ENCODE measurements at places on chromosomes 12 and 14.

DNA sequence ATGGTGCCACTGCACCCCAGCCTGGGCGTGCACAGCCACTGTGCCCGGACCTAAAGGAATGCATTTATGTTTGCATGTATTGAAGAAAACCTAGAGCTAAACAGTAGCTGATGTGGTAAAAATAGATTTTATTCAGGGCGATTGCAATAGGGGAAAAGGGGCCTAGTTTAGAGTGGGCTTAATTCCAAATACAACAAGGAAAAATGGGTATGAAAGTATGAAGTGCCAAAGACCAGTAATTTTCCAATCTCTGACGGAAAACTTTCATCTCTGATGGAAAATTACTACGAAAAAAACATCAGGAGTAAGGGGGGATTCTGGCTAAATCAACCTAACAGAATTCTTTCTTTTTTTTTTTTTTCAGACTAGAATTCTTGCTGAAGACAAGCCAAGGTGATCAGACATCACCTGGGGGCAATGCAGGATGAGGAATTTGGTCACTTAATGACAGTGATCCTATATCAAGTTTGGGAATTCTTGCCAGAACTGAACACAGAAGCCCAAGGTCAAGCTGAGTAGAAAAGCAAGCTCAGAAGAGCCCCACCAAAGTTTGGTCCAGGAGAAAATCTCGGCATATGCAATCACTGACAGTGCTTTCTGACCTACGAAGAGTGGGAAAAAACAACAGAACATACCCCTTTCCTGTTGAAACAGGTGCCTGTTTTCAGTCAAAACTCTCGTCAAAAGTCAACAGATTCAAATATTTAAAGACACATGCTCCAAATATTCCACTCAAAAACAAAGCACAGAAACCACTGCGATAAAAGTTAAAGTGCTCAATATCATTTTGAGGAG is 13.7 kb upstream of the APOBEC1 start:
- DNase-seq, result no peak

DNA sequence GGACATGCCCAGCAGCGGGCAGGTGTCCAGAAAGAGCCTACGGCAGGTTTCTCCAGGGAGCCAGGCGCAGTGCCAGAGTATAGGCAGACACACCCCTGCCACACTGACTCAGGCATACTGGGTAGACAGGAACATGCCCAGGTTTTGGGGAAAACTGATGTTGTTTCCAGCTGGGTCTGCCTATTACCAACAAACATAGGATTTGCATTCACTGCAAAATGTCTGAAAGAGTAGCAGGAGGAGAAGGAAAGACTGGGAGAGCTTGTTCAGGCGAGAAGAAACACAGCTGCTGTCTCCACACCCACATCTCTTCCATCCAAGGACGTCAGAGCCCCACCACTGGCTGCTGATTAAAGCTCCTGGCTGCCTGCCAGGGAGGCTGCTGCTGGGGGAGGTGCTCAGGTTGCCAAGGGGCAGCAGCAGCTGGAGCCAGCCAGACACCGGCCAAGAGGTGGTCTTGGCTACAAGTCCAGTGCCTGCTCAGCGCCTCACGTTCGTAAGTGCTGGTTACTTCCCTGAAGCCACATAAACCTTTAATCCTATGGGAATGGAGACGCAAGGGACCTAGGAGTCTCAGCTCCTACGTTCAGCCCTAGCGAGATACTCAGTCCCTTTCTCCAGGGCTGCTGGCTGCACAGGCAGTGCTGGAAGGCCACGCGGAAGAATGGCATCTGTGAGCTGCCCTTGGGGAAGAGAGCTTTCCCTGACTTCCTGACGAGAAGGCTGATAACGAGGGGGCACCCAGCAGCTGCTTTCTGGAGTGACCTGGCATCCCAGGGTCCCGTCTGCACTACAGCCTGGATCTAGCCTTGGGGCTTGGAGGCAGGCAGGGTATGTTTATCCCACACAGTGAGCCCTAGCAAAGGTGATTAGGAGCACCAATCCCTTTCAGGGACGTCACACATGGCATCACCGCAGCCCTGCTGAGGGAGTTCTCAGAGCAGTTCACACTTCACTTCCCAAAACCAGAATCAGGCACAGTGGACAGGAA is 58.1 kb downstream of the PLEKHG3 start:
- peak; percentile 98 for DNase-seq

GRCh38 chr12:124568431-124569374 is 1.3 kb upstream of the NCOR2 start:
- DNase-seq, result peak; percentile 93

- DNase-seq, result no peak
Observed at GRCh38 chr14:89792489-89793366, 161.8 kb downstream of the EFCAB11 start.

GRCh38 chr12:89421092-89421835 is 69.0 kb upstream of the DUSP6 start:
- DNase-seq, result peak; percentile 91

DNA sequence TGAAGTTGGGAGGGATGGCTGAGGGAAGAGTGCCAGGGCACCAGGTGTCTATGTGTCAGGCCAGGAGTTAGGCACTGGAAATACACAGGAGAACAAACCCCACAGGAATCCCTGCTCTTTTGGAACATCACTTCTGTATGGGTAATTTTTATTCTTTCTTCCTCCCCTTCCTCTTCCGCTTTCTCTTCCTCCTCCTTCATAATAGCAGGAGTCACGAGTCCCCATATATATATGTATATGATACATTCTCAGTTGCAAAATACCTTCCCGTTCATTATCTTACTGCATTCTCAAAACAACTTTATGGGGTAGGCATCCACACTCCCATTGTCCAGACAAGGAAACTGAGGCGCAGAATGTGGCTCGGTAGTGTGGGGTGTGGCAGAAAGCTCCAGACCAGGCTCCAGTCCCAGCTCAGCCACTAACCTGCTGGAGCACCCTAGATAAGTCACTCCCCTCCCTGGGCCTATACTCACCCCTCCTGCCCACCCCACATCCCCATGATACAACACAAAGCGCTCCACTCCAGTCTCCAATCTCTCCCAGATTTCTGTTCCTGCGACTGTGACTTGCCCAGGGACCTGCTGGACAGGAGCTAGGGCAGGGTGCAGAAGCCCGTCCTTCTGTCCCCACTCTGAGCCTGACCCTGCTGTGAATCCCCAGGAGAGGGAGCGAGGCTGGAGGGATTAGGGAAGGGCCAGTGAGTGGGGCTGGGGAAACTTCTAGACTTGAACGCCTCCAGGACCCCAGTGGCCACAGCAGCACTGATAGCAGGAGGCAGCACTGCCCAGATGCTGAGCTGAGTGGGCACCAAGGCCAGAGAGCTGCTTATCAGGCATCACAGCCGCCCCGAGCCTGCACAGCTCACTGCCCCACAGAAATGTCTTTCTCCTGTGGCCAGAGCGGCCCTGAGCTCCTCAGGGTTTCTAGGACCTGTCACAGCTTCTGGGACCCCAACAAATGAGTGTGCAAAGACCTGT is 1.4 kb upstream of the AQP2 start:
- no peak for DNase-seq

DNA sequence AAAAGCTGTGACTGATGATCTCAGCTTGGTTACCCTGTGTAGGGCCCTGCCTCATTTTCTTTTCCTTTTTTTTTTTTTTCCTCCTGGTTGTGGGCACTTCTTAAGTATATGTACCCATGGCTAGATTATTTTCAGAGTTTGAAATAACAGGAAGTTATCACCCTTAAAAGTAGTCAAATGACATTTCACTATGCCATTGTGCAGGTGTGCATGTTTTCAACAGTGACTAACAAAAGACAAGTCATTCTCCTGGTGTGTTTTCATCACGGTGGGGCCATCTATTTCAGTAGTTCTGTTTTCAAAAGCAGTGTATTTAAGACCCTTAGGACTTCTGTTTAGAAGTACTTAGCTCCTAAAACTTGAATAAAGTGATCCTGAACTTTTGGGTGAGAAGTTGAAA is 15.0 kb downstream of the GABARAPL1 start:
- no peak for DNase-seq

DNA sequence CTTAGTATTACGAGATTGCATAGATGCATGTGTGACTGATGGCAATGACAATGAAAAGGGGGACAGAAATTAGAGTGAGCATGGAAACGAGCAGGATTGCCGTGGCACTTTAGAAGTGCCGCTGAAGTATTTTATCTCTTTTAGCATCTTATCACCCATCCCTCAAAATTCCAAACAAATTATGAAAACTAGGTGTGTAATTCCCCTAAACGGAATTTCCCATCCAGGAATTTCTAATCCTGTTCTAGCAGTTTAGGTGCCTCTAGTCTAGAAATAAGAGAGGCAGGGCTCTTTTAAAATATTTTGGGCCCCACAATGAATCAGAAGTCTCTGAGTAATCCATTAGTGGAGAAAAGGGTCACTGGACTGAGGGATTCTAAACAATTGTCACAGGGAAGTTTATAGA is 947 bp downstream of the TMEM52B start:
- no peak for DNase-seq

DNA sequence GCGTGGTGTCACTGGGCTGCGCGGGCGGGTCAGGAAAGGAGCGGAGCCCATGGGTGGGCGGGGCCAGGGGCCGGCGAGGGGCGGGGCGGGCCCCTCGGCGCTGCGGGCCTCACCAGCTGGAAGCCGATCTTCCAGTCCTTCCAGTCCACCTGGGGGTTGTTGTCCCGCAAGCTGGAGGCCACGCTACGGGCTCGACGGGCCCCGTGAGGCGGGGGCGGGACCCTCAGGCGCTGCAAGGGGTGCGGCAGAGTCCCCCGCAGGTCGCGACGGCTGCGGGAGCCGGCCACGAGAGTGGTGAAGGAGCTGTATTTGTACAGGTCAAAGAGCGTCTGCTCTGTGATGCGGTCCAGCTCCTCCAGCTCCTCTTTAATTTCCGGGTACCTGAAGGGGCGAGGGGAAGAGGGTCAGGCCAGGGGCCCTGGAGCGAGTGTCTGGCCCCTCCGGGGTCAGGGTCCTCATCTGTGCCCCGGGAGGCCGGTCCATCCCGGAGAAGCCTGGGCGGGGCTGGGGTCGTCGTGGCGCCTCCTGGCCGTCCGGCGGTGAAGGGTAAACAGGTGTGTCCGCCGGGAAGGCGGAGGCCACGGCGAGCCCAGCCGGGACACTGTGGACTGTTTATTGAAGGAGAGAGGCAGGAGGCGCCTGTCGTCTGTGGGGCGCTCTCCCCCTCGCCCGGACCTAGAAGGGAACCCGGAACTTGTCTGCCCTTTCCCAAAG is 11.9 kb downstream of the SCNN1A start:
- peak; percentile 19 for DNase-seq

DNA sequence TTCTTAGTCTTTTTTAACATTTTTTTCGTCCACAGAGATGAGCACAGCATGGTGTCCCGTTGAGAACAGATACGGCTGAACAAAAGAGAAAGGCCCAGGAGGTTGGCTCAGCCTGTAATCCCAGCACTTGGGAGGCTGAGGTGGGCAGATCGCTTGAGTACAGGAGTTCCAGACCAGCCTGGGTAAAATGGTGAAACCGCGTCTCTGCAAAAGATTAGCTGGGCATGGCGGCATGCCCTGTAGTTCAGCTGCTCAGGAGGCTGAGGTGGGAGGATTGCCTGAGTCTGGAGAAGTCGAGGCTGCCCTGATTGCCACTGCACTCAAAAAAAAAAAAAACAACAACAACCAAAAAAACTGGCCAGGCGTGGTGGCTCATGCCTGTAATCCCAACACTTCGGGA is 5.9 kb upstream of the EP400 start:
- no peak for DNase-seq

DNA sequence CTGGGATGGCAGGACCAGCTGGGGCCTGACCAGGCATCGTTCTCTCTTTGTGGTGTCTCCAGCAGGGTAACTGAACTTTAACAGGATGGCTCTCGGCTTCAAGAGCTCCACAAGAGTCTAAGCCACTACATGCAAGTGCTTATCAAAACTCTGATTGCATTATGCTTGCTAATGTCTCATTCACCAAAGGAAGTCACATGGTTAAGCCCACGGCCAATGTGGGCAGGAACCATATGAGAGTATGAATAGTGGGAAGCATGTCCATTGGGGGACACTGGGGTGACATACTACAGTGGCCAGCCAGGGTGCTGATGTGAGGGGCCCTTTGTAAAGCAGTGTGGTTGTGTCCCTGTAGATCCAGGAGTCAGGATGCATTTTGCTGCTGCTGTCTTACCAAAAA is 35.0 kb upstream of the KCNA5 start:
- no peak for DNase-seq

DNA sequence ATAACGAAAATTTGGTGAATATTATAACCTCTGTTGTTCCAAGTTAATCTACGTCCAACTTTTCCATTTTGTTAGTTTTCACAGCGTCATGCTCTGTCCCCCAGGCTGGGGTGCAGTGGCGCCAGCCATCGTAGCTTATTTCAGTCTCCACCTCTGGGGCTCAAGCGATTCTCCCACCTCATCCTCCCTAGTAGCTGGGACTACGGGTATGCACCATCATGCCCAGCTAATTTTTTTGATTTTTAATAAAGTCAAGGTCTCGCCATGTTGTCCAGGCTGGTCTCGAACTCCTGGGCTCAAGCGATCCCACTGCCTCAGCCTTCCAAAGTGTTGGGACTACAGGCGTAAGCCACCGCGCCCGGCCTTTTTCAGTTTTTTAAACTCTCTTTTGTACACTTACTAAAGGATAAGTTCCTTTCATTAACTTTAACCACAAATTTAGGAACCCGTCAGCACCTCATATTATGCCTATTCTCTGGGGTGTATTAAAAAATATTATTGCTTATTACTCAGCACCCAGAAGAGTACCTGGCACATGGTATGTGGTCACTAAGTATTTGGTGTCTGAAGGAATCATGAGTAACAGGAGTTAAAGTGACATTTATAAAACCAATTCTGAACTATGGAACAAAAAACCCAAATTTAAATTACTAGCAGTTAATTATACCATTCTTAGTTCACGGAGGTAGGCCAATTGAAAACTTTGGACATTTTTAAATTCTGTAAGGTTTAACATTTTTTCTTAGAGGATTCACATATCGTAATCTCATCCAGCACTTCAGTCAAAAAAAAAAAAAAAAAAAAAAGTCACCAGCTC is 925 bp upstream of the MIPOL1 start:
- no peak for DNase-seq

GRCh38 chr12:29763301-29763683 is 20.4 kb downstream of the TMTC1 start:
- peak; percentile 89 for DNase-seq

- DNase-seq, result no peak
Observed at GRCh38 chr12:50803230-50803875, 39.4 kb upstream of the TMPRSS12 start.

DNA sequence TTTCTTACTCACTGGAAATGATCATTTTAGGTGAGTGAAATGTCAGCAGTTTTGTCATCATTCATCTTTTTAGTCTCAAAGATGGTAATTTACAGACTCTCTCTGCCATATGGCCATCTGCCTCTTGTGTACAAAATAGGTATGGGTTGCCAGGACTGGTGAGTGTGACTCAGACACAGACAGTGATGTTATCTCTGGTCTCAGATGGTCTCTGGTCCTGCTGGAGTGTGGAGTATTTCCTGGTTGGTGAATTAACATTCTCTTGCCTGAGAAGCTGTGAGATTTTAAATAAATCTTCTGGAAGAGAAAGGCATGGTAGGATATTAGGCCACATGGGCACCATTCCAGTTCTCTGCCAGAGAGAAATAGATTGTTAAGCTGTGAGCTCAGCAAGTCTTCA is 207.0 kb downstream of the ATP23 start:
- DNase-seq, result no peak

DNA sequence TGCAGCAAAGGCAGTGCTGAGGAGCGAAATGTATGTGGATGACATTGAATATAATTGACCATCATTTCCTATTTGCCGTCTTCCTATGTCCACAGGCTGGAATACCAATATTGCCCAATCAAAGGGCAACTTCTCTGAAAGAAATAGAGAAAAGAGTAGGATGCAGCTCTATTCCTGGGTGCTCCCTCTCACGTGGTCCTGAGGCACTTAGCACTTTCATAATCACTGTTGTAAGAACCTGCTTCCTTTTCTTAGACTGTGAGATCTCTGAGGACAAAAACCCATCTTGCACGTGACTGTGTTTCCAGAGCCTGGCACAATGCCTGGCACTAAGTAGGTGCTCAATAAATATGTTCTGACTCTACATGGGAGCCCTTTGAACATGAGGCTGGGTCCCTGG is 122.7 kb upstream of the CPM start:
- no peak for DNase-seq
